Activated CD4-positive, alpha-beta memory T cell treated with anti-CD3 and anti-CD28 coated beads, Interleukin-2, amount 10 ng/mL, durations not matched to agents 7 days and 5 days (primary cell): ENCODE measurements at places on chromosomes 1 and 21.

DNA sequence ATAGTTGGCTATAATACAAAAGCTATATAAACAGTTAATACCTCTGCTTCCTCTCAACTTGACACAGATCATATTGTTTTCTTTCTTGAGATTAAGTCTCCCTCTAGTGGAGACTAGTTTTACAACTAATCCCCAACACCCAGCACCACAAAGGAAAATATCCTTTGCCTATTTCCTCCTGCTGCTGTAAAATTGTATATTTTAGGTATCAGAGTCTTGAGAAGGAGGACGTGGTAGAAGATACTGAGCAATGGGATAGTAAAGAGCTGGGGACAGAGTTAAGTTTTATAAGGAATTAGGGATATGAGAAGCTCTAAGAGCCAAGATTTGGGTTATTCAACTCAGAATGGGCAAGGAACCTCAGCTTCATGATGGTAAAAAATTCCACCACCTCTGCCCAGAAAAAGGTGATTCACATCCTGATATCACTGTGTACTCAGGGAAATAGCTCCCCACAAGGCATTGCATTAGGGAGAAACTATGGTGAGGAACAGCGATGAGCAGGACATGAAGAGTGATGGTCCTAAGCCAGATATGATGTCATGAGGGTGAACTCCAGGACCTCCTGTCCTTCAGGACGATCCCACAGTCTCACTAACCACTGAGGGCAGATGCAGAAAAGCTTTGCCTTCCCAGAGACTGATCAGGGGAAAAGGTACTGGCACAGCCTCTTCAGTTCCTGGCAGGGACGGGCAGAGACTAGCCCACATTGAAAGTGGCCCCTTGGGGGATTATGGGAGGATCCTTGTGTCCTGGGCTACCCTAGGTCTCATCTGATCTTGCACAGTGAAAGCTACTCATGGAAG is 14.7 kb upstream of the CFAP126 start:
- no peak for DNase-seq
- H3K27ac ChIP-seq: no peak overlapping the region
- no peaks in the 10 kb centered on the region for H3K36me3 ChIP-seq
- peaks cover 18% of the 10 kb centered on the region for H3K4me1 ChIP-seq
- H3K27me3 ChIP-seq: no peaks in the 10 kb centered on the region

DNA sequence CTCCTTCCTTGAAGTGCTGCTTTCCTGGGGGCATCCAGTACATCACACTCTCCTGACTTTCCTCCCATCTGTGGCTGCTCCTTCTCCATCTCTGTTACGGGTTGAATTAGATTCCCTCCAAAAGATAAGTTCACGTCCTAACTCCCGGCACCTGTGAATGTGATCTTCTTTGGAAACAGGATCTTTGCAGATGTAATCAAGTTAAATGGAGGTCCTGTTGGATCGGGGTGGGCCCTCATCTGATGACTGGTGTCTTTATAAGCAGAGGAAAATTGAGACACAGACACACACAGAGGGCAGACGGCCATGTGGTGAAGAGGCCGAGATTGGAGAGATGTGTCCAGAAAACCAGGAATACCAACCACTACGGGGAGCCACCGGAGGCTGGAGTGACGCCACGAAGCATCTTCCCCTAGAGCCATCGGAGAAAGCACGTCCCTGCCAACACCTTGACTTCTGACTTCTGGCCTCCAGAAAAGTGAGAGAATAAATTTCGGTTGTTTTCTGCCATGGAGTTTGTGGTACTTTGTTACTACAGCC is 36.0 kb downstream of the ZBTB18 start:
- peaks cover 15% of the 10 kb centered on the region for H3K27me3 ChIP-seq
- H3K36me3 ChIP-seq: no peaks in the 10 kb centered on the region
- no peak overlapping the region for H3K4me3 ChIP-seq
- no peak overlapping the region for H3K27ac ChIP-seq
- H3K4me1 ChIP-seq: no peaks in the 10 kb centered on the region

- H3K27me3 ChIP-seq: no peaks in the 10 kb centered on the region
- no peak overlapping the region for H3K4me3 ChIP-seq
- DNase-seq: no peak
Measured at GRCh38 chr1:60596791-60597750, 485.3 kb upstream of the NFIA start.

DNA sequence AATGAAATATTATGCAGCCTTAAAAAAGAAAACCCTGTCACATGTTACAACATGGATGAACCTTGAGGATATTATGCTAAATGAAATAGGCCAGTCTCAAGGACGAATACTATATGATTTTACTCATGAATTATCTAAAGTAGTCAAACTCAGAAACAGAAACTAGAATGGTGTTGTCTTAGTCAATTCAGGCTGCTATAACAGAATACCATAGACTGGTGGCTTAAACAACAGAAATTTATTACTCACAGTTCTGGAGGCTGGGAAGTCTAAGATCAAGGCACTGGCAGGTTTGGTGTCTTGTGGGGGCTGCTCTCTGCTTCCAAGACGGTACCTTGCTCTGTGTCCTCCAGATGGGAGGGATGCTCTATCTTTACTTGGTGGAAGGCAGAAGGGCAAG is 113.8 kb upstream of the DNAH14 start:
- H3K4me1 ChIP-seq: no peaks in the 10 kb centered on the region
- no peak for DNase-seq
- H3K27ac ChIP-seq: no peak overlapping the region
- H3K36me3 ChIP-seq: no peaks in the 10 kb centered on the region

- H3K36me3 ChIP-seq: no peaks in the 10 kb centered on the region
- DNase-seq: no peak
- H3K4me3 ChIP-seq: no peak overlapping the region
- H3K27me3 ChIP-seq: peaks cover 45% of the 10 kb centered on the region
- no peaks in the 10 kb centered on the region for H3K4me1 ChIP-seq
Measured at GRCh38 chr1:14597343-14598006, 1.0 kb upstream of the KAZN start.
